Activated CD8-positive, alpha-beta T cell treated with anti-CD3 and anti-CD28 coated beads for 36 hours (primary cell): ENCODE measurements at places on chromosomes 7 and 10.
A peak's percentile ranks its signal among the peaks of the same experiment; 100 is the strongest.

- peak; percentile 22 for DNase-seq
These were observed at the start of gene SLC29A4 for GRCh38 chr7:5282543-5283316. Gene SLC29A4, plus strand, starts transcription at chr7:5282943. Its CDS starts 4,874 bp downstream, at chr7:5287817.

GRCh38 chr7:149780636-149781419 is 7.4 kb upstream of the ZNF467 start:
- no peak for DNase-seq

DNA sequence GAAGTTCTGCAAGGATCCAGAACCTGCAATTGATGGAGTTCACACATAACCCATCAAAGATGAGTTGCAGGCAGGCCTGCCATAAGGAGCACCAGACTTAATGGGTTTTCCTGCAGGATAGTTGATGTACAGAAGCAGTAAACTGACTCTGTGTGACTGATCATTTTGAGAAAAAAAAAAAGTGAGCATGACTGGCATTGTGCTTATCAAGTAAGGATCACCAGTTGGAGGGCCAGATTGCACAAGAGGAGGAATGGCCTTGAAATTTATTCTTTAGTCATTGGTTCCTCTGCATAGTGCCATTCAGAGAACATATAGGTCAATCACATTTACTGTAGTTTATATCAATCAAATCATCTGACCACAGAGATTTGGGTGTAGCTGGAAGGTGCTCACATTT is 3.8 kb downstream of the CYP3A43 start:
- no peak for DNase-seq

- no peak for DNase-seq
These were observed 378.0 kb upstream of the PODXL start for GRCh38 chr7:131934452-131934851.

- peak; percentile 50 for DNase-seq
These were observed 126.9 kb downstream of the VIPR2 start for GRCh38 chr7:159017741-159018140.

DNA sequence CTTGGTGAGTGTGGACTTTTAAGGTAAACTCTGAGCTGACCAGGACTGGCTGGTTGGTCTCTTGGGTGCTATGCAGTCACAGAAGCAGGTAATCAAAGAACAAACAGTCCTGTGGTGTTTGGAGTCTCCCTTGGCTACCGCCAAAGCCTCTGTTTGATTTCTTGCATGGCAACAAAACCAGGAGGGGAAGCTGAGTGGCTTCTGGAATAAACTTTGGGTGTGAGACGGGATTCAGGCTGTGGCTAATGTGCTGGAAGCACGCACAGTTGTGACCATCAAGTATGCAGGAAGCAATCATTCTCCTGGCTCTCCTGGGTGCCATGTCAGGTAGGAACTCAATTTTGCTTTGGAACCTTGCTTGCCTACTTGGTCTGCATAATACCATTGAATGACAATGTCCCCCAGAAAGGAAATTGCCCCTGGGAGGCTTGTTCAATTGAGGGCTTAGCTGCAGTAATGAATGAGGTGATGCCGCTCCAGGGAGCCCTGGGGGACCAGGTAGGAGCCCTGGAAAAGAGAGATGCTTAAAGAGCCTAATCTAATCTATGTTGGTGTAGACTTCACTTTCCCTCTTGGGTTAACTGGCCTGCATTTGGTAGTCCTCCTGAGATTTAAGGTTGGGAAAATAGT is at the start of gene CDHR3:
Gene CDHR3 (plus strand): TSS at position 227 of the 630 bp plus-strand sequence. CDS start 55 bp downstream, at position 282.
- no peak for DNase-seq

- no peak for DNase-seq
These were observed 8.1 kb upstream of the LBX1 start for GRCh38 chr10:101237081-101237981.

DNA sequence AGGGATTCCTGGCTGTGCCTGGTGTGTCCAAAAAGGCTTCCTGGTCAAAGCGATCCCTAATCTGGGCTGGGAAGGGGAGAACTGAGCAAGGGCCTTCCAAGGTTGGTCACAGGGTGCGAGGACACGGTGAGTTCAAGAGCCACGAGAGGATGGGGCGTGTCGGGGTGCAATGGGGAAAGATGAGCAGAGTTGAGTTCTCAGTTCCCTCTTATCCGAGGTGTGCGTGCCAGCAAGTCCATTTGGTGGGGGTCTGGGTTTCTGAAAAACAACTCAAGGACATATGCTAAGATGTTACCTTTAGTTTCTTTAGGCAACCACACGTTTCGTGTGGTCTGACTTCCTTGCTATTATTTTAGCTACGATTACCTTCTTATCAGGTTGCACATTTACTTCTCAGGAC is 1.3 kb downstream of the ZNF775 start:
- no peak for DNase-seq

DNA sequence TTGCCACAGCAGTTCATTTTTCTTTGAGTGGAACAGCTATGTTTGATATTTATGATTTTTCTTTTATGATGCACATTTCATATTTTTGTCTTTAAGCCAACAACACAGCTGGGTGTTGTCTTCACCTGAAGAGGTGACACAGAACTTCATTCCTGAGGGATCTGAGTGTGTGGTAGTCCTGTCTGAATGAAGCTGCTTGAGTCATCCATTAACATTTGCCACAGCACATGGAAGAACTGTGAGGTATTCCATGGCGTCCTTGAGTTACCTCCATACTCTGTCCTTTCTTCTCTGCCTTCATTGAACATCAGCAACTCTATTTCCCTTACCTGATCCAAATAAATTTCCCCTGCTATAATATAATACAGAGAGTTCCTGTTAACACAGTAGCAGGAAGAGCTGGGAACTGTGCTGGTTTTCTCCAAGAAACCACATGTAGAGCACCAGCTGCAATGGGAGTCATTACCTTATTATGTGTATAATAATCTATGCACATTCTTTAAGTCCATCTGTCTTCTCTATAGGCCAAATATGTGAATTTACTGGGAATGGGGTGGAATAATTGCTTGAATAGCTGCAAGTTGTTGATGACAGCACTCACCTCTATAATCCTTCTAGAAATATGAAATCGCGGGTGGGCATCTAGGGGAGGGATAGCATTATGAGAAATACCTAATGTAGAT is 72.4 kb upstream of the TAC1 start:
- DNase-seq = no peak

DNA sequence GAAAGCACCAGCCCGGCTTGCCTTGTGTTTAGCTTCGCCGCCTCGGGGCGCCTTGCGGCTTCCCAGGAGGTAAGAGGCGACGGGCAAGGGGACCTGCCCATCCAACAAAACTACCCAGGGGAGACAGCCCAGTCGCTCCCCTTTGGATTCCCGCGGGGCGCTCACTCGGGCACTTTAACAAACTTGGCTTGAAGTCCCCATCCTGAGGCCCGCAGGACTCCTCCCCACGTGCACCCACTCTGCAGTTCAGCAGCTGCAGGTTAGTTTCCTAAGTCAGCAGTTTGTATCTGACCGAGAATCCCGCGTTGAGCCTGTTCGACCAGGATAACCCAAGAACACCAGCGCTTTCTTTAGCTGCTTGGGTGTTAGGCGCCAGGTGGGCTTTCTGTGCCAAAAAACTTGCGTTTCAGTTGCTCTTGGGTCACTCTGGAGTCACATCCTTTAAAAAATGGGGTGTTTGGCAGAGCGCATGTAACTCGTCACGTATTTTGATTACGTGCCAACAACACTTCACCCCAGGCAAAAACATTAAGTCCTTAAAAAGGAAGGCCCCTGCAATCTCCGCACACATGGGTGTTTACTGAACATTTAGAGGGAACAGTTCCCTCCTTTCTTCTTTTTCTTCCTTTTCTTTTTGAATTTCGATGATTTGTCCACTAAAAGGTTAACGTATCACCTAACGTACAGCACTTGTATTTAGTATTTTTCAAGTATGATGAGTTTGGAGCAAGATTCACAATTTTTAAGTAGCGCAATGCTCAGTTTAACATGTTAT is 876 bp downstream of the DNAH11 start:
- DNase-seq = peak; percentile 24

GRCh38 chr7:23247603-23248335 is 1.2 kb downstream of the GPNMB start:
- DNase-seq = no peak

DNA sequence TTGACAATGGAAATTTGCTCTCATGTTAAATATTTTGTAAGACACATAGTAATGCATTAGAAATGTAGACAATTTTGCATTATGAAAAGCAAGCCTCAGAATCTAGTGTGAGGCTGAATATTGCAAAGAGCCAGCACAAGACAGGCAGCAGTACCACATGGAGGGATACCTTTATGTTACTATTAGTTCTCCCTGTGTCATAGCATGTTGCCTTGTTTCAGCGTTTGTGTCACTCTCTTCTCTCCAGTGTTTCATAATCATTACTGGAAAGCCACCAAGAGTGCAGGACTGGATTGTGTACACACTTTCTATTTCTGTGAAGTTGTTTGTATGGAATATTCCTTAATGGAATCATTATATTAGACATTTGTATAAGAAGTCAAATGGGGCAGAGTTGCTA is 8.5 kb downstream of the AHR start:
- DNase-seq = no peak

- no peak for DNase-seq
These were observed 41.6 kb downstream of the KMT2E start for GRCh38 chr7:105055621-105056020.

DNA sequence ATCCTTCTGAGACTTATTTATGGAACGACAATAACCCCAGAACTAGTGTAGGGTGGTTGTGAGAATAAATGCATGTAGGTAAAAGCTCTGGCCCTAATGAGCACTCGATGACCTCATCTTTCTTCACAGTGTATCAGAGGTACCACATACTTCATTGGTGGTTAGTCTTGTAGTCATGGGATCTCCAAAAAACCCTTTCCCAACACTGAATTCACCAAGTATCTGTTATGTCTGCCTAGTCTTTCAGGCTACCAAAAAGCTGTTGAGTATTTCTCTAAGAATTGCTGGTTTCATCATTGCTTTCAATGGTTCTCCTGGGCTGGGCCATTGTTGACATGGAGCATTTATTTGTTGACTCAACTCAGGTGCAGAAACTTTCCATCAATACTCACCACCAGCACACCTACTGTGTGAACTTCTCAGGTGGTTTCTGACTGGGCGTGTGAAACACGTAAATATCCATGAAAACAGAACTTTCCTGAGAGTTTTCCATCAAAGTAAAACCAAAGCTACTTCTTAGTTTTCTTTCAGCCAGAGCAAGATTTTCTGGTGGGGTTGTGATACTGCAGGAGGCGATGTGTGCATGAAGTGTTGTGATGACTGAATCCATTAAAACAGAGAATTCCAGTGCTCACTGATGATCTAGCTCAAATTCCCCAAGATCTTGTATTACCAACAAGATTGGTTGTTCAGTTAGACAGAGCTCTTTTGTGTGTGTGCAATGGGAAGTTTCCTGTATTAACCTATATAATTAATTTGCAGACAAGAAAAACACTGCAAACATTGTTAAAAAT is 51.4 kb upstream of the SLC35B4 start:
- no peak for DNase-seq

DNA sequence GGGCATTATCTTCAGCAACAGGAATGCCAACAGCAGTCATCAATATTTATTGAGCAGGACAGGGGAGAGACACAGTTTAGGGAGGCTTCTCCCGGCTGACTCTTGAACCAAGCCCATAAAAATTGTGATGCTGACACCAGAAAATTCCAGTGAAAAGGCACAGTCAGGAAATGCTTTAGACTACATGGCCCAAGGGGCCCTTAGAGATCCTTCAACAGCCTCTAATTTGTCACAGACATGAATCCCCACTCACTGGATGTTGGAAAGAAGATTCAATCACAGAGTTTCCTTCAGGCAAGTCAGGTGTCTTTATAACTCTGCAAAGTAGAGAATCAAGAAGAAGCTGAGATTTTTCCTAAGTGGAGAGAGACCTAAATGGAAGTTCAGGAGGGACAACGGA is 1.2 kb downstream of the GJC3 start:
- DNase-seq = no peak

DNA sequence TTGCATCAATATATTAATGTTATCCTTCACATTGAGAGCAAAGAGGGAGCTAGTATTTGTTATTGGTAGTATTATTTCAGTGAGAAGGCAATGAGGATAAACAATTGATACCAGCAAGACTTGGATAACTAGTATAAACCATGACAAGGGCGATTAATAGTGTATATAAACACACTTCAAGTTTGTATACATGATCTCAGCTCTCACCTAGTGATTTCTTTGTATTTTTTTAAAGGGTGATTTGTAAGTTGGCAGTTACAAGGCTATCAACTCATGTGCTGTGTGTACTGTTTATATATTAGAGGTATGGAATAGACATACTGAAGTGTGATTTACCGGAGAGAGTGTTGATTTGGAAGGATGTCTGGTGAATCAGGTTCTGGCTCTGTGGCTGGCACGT is 88.0 kb downstream of the SNX10 start:
- no peak for DNase-seq

- no peak for DNase-seq
These were observed 62.9 kb downstream of the REEP3 start for GRCh38 chr10:63583909-63584724.
